ENCODE measurements at places on chromosomes 1 and 21.

GRCh38 chr1:34590211-34590623 lies 164.6 kb upstream of the GJB5 start:
- DNase-seq, result no peak

DNA sequence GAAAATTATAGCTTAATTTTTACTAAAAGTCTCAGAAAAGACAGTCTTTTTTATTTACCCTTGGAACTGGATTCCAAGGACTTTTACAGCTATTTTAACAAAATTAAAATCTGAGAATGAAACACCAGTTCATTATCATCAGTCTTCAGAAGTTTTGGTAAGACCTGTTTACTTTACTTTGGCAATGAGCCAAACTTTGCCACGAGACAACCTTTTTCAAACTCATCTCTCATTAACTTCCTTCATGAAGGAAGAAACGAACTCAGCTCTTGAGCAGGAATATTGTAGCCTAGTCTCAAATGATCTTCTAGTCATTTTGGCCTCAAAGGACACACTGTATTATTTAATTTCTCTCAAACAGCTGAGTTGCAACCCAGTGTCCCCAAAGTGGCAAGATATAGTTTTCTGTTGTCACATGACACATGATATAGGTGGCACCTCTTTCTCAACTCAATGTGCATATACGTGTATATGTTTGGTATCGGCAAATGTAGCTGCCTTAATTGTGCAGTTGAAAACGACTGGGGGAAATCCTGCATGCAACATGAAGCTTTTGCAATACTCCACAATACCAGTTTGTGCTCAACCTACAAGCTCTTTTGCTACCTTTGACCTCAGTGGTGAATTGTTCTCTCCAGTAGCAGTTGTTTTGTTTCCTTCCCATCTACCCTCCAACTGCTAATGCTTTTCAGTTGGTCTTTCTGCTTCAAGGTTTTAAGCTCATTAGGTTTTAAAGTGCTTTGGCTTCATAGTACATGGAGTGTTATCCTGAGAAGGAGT lies 8.4 kb upstream of the GNG4 start:
- no peak for DNase-seq

DNA sequence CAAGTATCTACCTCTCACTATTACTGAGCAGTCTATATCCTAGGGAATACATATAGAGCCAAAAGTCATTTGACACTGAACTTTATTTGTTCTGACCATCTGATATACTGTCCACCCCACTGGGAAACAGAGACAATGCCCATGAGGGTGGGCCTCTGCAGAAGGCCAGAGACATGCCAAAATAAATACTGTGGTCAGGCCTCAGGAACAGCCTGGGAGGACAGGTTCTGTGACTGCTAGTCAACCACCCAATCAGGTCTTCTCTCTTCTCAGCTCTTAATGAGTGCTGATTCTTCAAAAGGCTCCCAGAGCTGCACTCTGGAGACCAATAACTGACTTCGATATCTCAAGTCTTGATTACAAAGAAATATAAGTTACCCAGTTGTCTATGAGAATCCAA lies 5.5 kb upstream of the ANKRD35 start:
- no peak for DNase-seq

DNA sequence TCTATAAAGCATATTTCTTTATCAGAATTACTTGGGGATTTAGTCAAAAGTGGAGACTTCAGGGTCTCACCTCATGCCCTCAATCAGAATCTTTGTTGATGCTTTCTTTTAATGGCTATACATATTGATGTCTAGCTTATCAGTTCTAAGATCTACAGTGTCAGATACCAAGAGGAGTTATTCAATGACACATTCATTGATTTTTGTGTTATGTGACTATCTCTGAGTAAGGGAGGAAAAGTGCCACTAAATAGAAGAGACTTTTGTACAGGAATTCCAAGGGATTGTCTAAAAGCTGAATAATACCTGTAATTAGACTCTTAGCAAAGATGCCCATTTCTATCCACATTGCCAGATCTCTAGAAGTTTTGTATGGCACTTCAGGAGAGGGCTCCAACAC lies 87.2 kb downstream of the HLX start:
- no peak for DNase-seq

GRCh38 chr1:199121047-199121446 lies 482.2 kb downstream of the PTPRC start:
- no peak for DNase-seq

DNA sequence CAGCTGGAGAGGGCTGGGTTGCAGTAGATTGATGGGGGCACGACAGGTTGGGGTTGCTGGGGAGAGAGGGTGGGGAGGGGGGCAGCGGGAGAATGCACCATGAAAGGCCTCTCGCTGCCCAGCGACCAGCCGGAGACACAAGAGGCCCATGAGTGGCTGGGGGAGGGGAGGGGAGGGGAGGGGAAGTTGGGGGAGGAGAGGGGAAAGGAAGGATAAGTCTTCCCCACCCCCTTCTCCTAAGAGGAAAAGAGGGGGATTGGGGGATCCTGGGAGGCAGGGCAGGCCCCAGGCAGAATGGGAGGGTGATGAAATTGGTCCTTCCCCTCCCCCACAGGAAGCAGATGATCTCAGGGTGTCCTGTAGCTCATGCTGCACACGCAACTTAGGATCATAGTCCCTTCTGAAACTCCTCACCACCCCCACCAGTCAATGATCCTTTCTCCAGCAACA lies 45.7 kb downstream of the PAX7 start:
- DNase-seq, result no peak

GRCh38 chr1:111631502-111631901 lies 11.9 kb downstream of the RAP1A start:
- no peak for DNase-seq

DNA sequence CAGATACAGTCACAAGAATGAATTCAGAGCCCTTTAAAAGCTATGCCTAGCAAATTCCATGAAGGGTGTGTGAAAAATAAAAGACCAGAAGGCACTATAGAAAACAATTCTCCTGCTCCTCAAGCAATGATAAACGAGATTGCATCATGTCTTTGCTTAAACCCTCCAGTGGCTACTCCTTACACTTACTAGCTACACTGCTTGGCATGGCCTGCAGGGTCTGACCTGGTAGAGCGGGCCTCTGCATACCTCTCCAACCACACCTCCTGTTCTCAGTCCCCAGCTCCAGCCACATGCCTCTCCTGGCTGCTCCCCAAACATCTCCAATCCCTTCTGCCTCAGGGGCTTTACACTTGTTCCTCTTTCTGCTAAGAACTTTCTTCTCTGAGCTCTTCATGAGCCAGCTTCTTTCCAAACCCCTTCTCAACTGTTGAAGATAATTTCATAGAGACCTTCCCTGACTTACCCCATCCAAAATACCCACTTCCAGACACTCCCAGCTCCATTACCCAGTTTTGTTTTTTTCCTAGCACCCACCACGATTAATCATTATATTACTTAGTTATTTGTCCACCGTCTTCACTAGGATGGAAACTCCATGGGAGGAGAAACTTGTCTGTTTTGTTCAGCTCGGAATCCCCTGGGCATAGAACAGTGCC lies 11.2 kb upstream of the CREG1 start:
- DNase-seq, result no peak

DNA sequence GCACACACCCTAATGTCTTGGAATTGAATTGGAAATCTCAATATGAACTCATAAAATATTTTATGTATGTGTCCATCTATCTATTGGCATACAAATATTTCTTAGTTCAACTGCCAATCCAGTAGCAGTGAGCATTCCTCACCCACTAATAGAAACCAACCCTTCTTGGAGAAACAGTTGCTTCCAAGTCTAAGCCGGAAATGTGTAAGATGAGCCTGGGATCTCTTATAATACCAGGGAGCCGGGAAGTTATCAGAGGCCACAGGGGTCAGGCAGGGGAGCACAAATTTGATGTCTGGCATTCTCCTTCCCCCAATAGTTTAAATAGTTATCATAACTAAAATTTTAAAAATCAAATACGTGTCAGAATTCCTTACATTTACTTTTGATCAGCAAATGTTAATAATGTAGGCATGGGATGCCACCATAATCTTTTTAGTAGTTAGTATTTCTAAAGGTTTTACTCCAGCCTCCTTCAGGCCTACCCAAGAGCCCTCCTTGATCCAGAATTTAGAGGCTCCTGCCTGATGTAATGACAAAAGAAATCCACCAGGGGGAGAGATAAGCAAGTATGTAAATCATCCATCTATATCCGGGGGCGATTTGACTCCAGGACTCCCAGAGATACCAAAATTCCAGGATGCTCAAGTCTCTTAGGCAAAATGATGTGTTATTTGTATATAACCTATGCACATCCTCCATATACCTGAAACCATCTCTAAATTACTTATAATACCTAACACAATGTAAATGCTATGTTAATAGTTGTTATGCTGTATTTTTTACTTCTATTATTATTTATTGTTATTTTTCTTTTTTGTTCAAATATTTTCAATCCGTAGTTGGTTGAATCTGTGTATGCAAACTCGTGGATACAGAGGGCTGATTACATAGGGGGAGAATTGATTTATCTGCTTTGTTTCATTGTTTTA lies 218.7 kb upstream of the COA6 start:
- peak; percentile 5 for DNase-seq

- no peak for DNase-seq
These were observed 67.5 kb downstream of the RGL1 start for GRCh38 chr1:183872403-183872802.

DNA sequence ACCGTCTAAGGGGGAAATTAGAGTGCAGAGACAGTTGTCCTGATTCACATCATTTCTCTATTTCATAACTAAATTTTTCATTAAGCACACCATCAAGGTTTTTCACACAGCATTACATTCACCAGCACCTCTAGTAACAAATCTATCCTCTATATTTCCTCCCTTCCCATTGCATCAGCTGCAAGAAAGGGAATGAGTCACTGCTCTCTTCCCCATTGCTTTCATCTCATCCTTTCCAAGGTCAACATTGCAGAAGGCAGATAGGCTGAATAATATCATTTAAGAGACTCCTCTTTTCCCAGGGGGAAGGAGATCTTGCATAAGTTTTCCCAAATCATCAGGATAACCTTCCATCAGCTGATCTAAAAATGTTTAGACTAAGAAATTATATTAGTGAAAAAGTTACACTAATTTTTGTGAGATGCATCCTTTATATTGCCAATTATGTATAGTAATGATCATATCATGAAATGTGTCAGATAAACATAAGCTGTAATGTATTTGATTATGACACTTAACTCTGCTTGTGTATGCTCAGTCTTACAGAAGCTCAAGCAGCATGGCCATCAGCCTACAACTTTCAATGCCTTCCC lies 4.3 kb downstream of the INTS7 start:
- DNase-seq, result no peak

DNA sequence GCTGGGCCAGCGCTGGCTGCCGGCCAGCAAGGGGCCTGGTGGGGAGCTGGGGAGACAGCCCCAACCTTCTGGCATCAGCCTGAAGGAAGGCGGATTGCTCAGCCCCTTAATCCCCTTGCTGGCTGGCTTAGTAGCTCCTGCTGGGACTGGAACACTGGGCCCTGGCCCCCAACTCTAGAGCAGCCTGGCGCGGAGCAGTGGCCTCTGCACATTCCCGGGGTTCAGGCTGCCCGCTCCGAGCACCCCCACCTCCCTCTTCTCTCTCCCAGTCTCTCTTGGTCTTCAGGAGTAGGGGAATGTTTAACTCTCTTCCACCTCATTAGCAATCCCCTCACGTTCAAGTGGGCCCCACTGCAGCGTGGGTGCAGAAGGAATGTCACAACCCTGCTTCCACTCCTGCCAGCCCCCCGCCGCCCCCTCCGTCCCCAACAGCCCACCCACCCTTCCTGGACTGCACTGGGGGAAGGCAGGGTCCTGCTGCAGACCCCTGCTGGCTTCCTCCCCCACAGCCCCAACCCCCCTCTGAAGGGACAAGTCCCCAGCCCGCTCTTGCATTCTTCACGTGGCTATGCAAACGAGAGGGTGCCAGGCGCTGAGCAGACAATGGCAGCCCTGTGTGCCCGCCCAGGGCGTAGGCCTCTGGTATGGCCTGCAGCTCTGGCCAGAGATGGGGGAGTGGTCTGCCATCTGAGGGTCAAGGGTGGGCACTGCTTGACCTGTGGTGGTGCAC lies 980 bp upstream of the CLDN19 start:
- DNase-seq, result no peak

- no peak for DNase-seq
These were observed 72.3 kb downstream of the RGL1 start for GRCh38 chr1:183877053-183877720.

DNA sequence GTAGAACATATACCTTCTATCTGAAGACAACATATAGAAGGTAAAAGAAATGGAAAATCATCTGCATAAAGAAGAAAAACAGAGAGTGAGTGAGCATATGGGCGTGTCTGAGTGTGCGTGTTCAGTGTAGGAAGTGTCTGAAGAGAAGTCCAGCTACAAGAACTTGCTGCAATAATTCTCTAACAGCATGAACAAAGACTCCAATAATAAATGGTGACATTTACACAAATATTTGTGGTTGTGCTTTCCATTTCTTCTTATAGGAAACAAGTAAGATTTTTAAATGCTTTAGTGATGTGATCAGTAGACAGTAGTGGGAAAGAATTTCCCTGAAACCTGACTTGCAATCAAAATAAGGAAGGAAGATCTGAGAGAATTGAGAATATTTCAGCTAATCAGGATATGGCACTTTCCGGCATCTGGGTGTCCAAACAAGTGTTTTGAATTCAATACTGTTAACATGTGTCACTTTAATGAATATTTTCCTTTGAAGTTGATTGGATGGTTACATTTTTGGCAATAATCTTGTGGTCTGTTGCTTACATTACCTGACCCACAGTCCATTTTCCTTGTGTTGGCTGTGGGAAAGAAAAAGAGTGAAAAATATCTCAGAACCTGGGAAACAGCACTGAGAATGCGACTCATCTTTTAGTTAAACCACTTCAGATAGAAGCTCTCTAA lies 154.0 kb downstream of the TGFB2 start:
- DNase-seq, result no peak

DNA sequence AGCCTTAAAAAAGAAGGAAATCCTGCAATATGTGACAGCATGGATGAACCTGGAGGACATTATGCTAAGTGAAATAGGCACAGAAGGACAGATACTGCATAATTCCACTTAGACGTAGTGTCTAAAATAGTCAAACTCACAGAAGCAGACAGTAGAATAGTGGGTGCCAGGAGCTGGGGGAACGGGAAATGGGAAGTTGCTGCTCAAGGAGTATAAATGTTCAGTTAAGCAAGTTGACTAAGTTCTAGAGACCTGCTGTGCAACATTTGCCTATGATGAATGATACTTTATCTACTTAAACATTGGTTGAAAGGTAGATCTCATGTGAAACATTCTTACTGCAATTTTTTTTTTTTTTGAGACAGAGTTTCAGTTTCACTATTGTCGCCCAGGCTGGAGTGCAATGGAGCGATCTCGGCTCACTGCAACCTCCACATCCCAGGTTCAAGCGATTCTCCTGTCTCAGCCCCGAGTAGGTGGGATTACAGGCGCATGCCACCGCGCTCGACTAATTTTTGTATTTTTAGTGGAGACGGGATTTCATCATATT lies 197.8 kb downstream of the HIVEP3 start:
- DNase-seq, result no peak
